ENCODE measurements at places on chromosomes 13 and 19. TPM values are rescaled to one million over a fixed set of nuclear protein-coding genes. Genes with fewer than 3 reads are reported as not detected.

Gene LILRB1
- total RNA-seq, result not detected

Gene RXFP2
- total RNA-seq, result not detected

Gene PSMC4
- total RNA-seq, result 105 TPM

Gene OR10H3
- not detected for total RNA-seq

Gene CGB1
- total RNA-seq, result not detected

Gene CNN1
- total RNA-seq, result not detected
